ENCODE measurements at places on chromosomes 3 and 15.

DNA sequence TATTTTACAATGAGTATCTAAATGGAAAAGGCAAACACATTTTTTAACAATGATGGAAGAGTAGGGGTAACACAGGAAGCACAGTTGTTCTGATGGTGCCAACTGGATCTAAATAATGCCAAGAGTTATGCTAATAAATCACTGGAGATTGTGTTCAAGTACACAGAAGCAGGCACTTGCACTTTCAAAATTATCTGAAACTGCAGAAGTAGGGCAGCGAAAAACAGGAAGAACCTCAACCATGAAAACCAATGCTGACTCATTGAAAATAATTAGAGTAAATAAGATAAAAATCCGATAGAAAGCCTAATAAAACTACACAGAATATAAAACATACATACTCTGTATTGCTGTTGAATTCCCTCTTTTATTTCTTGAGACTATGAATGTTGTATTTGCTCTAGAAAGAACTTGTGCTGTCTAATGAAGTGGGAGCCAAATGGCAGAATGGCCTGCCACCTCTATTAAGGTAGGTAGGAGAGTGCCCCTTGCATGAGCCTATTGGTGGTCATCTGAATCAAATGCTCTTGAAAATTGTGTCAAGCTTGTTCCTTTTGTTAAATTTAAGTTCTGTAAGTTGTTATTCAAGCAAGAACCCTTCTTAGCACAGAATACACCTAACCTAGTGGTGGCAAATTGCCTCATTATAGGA is 93.7 kb downstream of the ABI3BP start:
- no peak for DNase-seq

DNA sequence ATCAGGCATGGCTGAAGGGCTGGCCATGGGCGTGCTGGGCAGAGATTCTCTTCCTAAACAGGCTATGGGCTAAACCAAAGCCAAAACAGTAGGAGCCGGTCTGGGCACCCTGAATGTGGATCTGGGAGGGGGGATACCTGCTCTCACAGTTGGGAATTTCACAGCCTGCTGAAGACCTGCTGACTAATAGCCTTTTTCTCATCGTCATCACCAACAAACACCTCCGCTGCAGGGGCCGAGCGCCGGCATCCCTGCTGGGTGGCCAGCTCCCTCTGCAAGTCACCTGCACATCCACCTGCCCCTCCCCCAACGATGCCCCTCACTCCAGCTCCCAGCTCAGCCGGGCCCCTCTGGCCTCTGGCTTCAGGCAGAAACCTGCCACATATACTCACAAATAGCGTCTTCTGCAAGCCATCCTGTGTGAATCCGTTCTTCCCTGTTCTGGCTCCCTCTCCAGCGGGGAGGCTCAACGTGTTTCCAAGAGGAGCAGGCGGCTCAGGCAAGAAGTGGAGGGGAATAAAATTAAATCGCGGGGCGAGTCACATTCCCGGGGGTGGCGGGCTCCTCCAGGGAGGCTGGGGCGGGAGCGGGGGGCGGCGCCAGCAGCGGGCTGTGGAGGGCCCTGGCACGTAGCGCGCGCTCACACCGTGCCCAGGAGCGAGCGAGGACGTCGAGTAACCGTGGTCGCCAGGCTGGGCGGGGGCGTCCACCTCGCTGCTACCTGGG is 466 bp downstream of the IQSEC1 start:
- DNase-seq = no peak

- DNase-seq = no peak
Observed at GRCh38 chr3:31242026-31242960, 290.4 kb upstream of the STT3B start.

GRCh38 chr3:132457286-132457685 is 40.0 kb downstream of the DNAJC13 start:
- DNase-seq = no peak

GRCh38 chr3:47405820-47406761 is 25.3 kb downstream of the PTPN23 start:
- no peak for DNase-seq

- DNase-seq = no peak
Observed at GRCh38 chr15:89043031-89044002, 44.9 kb upstream of the ABHD2 start.

- DNase-seq = no peak
Observed at GRCh38 chr15:60649845-60650548, 171.1 kb upstream of the ICE2 start.

DNA sequence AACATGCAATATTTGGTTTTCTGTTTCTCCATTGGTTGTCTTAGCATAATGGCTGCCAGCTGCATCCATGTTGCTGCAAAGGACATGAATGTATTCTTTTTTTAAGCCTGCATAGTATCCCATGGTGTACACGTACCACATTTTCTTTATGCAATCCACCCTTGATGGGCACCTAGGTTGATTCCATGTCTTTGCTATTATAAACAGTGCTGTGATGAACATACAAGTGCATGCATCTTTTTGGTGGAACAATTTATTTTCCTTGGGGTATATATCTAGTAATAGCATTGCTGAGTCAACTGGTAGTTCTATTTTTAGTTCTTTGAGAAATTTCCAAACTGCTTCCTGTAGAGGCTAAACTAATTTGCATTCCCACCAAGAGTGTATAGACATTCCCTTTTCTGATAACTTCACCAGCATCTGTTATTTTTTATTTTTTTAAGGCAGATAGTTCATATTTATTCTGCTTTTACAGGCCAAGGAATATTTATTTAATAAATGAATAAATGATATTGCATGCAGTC is 62.4 kb upstream of the NPHP3 start:
- DNase-seq = no peak

GRCh38 chr3:177053107-177053506 is 144.2 kb downstream of the TBL1XR1 start:
- no peak for DNase-seq

- DNase-seq = no peak
Observed at GRCh38 chr15:73438651-73439050, 4.3 kb upstream of the REC114 start.

DNA sequence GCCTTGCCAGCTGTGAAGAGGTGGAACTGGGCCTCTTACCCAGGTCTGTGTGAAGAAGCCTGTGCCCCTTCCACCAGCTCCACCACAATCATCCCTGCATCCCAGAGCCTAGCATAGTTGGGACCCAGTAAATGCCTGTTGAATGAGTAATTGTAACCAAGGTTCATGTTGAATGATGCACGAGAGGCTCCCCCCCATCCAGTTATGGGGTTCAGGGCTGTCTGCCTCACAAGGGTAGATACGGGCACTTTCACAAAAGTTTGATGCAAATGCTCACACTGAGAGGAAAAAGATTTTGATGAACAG is 29.5 kb upstream of the TSEN2 start:
- no peak for DNase-seq

DNA sequence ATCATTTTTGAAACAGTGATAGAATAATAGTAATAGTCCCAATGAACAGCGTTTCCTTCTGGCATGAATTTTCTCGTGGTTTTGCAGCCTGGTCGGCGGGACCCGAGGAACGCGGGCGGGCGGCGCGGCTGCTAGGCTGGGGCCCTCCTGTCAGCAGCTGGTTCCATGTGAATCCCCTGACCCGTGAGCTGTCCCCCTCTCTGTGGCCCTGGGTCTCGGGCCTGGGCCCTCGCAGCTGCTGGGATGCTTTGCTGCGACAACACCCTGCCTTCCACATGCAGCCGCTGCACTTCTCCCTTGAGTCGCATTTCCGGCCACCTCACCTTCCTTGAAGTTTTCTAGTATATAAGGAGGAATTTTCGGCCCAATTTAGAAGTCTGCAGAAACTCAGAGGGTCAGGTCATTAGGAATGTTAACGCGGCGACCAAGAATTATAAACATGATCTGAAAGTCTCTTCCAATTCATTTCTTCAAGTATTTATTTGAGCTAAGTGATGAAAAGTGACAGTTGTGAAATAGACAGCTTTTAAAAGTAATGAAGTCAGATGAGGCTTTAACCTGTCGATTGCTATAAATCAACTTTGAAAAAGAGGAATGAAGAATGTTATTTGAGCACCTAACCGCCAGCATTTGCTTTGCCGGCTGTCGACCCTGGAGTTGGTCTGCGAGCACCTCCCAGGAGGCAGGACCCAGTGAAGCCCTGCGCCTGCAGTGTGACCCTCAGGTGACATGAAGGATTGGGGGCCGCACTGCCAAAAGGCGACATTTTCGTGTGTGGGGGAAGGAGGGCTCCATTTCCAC is 27.7 kb downstream of the NR2F2 start:
- DNase-seq = no peak

GRCh38 chr3:70527026-70527425 is 214.6 kb upstream of the MDFIC2 start:
- DNase-seq = no peak

DNA sequence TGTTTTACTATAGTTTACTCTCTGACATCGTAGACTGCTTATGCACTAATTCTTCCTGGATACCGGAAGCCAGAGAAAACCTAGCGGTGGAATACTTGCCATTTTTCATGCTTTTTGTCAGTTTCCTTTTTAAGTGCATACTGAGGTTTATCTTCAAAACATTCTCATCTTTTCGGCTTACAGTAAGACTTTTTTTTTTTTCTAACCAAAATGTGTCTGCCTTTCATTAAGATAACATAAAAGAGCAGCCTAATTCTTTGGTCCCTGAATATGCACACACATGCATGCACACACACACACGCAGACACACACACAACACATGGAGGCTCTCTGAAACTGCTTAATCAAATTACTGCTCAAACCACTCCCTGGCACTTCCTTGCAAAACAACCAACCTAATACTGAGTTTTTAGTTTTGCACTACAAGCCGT is 1.3 kb downstream of the ZNF445 start:
- DNase-seq = no peak

DNA sequence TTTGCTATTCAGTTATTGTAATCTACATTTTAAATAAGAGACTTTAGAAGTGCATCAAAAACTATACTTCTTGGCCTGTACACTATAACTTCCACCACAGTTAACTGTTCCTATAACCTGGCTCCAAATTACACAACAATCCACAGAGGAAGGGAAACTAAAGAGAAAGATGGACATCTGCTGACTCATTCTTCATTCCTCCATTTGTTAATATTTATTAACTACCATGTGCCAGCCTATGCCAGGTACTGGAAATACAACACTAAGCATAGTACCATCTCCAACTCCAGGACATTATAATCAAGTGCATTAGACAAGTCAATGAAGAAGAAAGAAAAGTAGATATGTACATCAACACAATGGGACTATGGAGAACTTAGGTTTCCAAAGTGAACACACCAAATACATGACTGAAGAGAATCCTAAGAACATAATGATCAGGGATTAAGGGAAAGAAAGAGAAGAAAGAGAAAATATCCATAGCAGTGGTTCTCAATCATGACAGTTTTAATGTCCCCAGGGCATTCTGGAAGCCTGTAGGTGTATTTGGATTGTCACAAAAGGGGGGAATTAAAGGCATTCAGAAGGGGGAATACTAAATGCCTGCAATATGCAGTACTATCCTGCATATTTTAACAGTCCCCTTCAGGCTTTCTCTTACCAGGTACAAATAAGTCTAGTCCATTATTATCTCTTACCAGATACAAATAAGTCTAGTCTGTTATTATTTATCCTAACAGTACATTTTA is 8.9 kb downstream of the ICE2 start:
- DNase-seq = no peak

GRCh38 chr15:84937144-84937543 is 44.5 kb upstream of the PDE8A start:
- DNase-seq = no peak

DNA sequence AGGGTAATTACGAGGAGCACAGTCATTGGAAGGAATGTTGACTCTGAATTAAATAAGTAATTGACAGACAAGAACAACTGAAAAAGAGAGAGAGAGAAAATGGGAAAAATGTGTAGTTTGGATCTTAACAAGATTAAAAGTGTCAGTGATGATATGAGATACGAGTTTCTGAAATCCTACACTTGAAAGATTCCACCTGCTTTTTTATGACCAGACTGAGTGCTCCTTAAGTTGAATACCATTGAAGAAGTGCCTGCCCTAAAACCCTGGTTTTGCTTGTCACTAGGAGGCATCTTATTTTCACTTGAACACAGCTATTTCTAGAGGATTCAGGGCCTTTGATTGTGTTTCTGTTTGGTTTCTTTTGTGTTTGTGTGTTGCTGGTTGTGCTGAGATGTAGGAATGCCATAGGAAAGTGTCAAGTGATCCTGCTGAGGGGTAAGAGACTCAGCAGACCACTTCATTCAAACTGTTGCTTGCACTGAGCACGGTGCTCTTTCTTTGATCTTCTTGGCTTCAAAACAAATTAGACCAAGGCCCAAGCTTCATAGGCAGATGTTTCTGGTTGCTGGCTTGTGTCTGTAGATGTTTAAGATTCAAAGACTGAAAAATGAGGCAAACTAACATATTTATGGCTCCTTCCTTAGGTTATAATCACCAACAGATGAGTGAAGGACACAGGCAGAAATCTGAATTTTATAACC is 17.2 kb upstream of the ABHD10 start:
- DNase-seq = no peak

GRCh38 chr3:183817639-183818038 is 7.7 kb downstream of the MAP6D1 start:
- DNase-seq = no peak

- no peak for DNase-seq
Observed at GRCh38 chr3:101954936-101955335, 105.6 kb downstream of the NFKBIZ start.

DNA sequence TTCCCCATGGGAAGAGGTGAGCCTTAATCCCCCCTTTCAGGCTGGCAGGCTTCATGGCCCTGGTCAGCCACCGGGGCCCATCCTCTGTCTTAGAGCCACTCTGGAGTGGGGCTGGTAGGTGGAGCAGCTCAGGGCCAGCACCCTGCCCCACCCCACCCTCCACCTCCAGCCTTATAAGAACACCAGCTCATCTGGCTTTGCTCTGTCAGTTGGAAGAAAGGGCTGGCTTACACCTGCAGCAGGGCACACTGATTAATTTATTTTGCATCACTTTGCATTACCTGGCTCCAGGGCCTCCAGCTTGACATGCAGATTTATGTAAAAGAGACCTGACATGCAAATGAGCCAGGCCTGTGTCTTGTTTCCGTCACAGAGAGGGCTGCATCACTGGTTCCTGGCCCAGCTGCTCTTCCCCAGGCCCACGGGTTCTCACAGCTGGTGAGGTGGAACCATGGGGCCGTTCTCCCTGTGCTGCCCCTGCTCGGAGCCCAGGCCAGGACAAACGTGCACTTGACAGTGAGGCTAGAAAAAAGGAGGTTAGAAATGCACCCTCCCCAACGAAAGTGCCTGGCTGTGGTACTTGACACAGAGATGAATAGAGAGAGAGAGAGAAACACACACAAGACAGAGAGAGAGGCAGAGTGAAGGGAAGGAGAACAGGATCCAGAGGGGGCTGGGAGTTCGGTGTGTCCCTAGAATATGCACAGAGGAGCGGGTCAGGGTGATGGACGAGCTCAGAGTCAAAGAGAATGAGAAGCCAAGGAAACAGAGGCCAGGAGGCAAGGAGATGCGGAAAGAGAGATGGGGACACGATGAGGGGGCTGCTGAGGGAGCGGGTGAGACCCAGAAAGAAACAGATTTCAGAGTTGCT is 44.5 kb upstream of the MAGEF1 start:
- no peak for DNase-seq
